Stimulated activated CD4-positive, alpha-beta T cell treated with anti-CD3 and anti-CD28 coated beads, Interleukin-1b, Interleukin-23, amount 100 ng/mL, for 4 hours (primary cell): ENCODE measurements at places on chromosomes 2 and 18.

- DNase-seq, result no peak
These were observed 21.9 kb downstream of the ANTXR1 start for GRCh38 chr2:69034845-69035244.

- DNase-seq, result no peak
These were observed 248.0 kb upstream of the PXDN start for GRCh38 chr2:1992280-1992679.

DNA sequence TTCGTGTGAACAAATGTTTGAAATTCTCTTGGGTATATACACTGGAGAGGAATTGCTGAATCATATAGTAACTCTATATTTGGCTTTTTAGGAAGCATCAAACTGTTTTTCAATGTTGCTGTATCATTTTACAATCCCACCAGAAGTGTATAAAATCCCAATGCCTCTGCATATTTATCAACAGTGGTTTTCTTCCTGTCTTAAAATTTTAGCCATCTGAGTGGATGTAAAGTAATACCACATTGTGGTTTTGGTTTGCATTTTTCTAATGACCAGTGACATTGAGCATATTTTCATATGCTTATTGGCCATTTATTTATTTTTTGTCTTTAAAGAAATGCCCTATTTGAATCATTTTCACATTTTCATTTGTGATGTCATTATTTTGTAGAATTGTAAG, 22.8 kb upstream of the LRP1B start:
- DNase-seq, result no peak

- no peak for DNase-seq
These were observed 373.1 kb downstream of the TGIF1 start for GRCh38 chr18:3823073-3823472.

GRCh38 chr2:38656866-38657480, 8.9 kb upstream of the GALM start:
- DNase-seq, result no peak

- no peak for DNase-seq
These were observed 112.1 kb downstream of the MBD2 start for GRCh38 chr18:54112356-54112755.

DNA sequence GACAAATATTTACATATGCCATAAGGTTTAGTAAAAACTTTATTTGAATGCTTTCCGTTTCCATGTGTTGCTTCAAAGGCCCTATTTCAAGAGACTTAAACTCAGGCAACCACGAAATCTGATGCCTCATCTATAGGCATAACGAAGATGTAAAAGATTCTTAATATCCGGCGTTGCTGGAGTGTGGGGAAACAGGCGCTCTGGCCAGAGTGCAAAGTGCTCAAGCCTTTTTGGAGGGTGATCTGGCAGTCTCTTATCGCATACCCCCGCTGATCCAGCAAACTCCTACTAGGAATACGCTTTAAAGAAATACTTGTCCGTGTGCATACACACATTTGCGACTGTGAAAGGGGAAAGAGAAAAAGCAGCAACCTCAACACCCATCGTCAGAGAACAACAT, 108.8 kb downstream of the NOL10 start:
- DNase-seq, result no peak

- DNase-seq, result no peak
These were observed 40.0 kb downstream of the SH3BP4 start for GRCh38 chr2:234991793-234992192.

DNA sequence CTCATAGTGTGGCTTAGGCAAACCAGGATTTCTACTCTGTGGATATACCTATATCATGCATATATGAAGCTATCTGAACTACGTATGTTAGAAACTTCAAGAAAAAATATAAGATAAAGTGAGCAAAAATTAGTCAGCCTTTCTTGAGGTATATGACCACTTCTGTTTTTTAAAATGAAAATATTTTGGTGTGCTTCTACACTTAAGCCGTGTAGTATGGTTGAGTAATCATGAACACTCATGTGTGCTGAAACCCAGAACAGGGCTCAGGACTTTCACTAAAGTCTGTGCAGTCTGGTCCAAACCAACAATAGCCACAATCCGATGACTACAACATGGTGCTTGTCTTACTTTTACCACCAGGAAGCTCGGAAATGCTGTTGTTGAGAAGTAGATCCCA, 48.9 kb upstream of the TMEM177 start:
- no peak for DNase-seq

- no peak for DNase-seq
These were observed 822 bp downstream of the PSMG2 start for GRCh38 chr18:12703664-12704063.

- no peak for DNase-seq
These were observed 4.1 kb downstream of the MTCL1 start for GRCh38 chr18:8709248-8710059.

- DNase-seq, result no peak
These were observed 25.4 kb downstream of the SP100 start for GRCh38 chr2:230441227-230441897.

DNA sequence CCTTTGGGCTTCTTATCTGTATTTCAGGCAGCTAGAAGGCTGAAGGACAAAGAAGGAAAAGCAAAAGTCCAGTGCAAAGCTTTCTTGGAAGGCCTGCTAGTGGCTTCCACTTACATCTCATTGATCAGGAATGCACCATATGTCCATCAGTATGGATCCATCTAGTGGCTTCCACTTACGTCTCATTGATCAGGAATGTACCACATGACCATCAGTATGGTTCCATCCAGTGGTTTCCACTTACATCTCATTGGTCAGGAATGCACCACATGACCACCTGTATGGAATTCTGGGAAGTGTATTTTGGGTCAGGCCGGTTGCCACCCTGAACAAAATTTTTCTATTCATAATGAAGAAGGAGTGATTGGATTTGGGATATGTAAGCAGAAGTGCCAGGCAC, 70.6 kb downstream of the LYPD6 start:
- DNase-seq, result no peak

- no peak for DNase-seq
These were observed 30.7 kb downstream of the STON1 start for GRCh38 chr2:48560546-48561209.

GRCh38 chr2:73828818-73829570, at the start of gene STAMBP:
Gene STAMBP, plus strand, starts transcription at chr2:73828961. Its CDS starts 1,896 bp downstream, at chr2:73830857.
- DNase-seq, result peak; percentile 77

DNA sequence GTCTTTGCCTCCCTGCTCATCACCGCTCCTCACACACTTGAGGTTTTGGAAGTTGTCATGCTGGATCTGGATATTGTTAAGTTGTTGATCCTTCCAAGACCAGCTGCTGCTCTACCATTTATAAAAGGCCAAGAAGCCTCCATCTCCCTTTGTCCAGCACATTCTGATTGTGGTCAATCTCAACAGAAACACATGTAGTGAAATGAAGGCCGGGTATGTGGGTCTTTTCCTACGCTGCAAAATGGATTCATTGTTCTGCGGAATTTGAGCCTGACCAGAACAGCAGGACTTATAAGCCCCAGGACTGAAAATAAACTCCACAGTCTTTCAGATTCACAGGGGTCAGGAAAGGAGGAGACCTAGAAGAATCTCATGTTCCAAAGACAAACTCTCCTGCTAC, 238.4 kb downstream of the CMPK2 start:
- no peak for DNase-seq

GRCh38 chr2:182597570-182598295, 118.3 kb upstream of the DNAJC10 start:
- no peak for DNase-seq

DNA sequence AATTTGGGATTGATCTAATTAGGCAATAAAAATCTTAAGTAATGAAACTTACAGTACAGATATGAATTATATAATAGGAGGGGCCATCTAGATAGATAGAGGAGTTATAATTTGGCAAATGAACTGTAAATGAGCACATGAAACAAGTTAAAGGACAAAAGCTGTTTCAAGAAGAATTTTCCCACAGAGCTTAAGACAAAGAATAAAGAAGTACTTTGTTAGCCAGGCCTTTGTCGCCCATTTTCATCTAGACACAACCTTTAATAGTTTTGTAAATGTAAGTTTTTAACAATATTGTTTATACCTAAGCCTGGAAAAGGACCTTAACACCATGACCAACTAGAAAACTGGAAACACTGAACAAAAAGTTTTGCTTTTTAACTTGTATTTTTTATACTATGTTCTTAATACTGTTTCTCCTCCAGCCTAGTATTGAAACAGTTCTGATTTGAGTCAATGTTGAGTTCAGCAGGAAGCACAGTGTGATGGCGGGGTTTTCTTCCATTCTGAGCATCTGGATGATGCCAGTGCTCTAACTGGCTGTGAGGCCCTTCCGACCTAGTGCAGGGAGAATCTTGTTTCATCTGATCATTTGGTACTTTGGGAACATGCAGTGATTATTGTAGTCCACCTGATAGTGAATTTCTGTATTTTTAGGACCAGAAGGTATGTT, 37.6 kb downstream of the FARP2 start:
- DNase-seq, result no peak

GRCh38 chr2:226916669-226917068, 80.8 kb downstream of the RHBDD1 start:
- DNase-seq, result no peak

GRCh38 chr2:71609441-71609840, 156.1 kb downstream of the DYSF start:
- no peak for DNase-seq

DNA sequence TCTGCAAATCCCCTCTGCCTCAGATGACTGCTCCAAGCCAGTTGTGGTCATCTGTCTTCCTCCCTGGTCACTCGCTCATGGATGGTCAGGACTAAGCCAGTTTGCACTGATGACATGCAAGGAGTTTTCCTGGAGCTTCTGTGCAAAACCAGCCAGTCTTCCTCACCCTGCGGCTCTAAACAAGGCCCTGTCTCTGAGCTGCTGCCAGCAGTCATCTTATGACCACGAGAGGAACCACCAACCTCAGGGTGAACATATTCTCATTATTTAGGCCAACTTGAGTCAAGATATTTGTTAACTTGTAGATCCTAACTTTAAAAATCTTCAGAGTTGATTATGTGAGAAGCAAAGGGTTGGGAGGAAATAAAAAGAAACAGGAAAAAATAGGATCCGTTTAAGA, 119.9 kb upstream of the CAB39 start:
- no peak for DNase-seq

DNA sequence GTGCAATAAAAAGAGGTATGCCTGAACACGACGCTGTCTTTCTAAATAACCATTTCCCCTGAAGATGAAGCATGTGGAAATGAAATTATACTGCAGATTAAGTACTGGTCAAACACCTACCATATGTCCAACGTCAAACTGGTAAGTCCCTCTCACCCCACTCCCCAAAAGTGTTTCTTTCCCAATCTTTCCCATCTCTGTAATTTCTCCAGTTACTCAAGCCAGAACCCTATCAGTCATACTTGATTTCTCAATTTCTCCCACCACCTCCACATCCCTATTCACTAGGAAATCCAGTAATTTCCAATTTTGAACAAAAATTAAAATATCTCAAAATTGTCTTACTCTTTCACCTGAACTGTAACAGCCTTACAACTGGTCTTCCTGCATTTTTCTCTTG, 29.2 kb downstream of the HDHD2 start:
- DNase-seq, result no peak

- DNase-seq, result no peak
These were observed 715.7 kb upstream of the NXPH2 start for GRCh38 chr2:139495851-139496250.

- DNase-seq, result no peak
These were observed 6.6 kb downstream of the FOSL2 start for GRCh38 chr2:28399289-28399688.

DNA sequence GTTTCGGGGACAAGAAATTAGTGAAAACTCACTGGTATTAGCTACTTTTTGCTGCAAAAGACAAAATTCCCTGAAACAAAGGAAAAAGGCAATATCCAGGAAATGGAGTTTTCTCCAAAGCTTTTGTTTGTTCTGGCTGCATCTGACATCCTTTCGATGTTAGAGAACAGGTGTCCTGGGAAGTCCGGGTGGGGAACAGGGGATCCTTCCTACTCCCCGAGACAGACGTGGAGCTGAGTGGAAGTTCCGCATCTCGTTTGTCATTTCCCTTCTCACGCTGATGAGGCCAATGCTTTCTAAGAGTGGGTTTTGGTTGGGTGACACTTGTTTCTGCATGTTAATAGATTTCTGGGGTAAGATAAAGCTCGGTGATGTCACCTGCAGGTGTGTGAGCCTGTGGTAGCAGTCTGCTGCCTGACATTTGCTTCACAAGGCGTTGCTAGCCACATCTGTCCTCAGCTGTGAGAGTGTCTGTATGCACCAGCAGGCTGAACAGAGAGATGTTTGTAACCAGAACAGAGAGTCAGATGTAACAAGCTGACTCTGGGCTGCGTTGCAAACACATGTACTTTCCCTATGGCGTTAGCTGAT, 125.9 kb downstream of the ACOXL start:
- DNase-seq, result no peak

DNA sequence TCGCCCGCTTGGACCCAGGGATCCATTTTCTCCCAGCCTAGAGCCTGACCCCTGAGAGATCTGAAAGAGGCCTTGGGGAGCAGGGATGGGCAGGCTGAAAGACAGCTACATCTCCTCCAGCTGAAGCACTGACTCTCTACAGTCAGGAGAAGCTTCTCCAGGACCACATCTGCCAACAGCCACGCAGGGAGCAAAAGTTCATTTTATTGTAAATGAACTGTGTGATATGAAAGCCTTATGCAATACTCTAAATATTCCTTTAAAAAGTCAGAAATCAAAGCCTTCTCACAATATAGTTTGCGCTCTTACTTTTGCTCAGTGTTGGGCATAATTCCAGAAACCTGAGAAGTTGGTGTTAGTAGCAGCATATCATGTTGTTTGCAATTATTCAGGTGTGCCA, 428.9 kb upstream of the RAB6C start:
- no peak for DNase-seq

DNA sequence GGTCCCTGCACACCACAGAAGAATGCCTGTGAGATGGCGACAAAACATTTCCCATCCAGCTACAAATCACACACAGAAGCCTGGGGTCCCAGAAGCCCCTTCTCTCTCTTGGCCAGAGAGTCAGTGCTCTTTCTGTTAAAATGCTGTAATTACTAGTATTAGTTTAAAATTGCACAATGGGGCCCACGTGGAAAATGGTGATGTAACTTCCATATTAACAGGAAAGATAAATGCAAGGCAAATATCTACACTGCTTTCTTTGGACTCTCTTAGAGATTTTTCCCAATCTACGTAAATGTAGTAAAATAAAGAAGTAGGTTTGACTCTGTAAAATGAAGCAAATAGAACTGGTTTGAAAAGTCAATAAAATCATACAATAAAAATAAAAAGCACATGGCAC, 113.9 kb upstream of the TFCP2L1 start:
- DNase-seq, result no peak

DNA sequence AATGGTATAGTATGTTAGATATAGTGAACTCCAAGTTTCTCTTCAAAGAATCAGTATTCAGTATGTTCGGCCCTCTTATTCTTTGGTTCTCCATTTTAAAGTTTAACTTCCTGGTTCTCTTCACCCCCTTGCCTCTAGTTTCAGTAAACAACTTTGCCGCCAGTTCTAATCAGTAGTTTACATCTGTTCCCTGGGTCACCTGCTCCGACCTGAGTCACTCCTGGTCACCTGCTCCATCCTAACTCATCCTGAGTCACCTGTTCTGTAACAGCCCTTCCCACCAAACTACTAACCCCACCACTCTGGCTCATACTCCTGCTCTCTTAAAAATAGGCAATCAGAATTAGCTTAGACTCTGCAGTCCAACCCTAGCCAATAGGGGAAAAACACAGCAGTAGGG, 23.7 kb upstream of the TEX51 start:
- DNase-seq, result no peak
